ENCODE measurements at places on chromosomes 1 and 21. TPM values are rescaled to one million over a fixed set of nuclear protein-coding genes. Genes with fewer than 3 reads are reported as not detected.

BSND gene
- not detected for total RNA-seq

G0S2 gene
- total RNA-seq, result 105 TPM

PYHIN1 gene
- total RNA-seq, result not detected

DENND2C gene
- total RNA-seq, result 13.0 TPM

GUCA2B gene
- total RNA-seq, result not detected

C1orf115 gene
- total RNA-seq, result 1.9 TPM

AKNAD1 gene
- 0.19 TPM for total RNA-seq

TSSK3 gene
- total RNA-seq, result not detected

GPR37L1 gene
- total RNA-seq, result 0.07 TPM

CR1L gene
- total RNA-seq, result not detected

KCNT2 gene
- total RNA-seq, result not detected

GPX7 gene
- total RNA-seq, result 4.3 TPM

DIO1 gene
- total RNA-seq, result 0.35 TPM

GNG4 gene
- total RNA-seq, result 0.05 TPM

USP21 gene
- total RNA-seq, result 10.2 TPM

SELP gene
- total RNA-seq, result not detected

C1orf94 gene
- total RNA-seq, result not detected

OR10Z1 gene
- total RNA-seq, result not detected

TPTE gene
- not detected for total RNA-seq

MPL gene
- not detected for total RNA-seq

SPRR5 gene
- 0.71 TPM for total RNA-seq

MAP3K7CL gene
- total RNA-seq, result 1.7 TPM

FCMR gene
- 0.05 TPM for total RNA-seq

GBP6 gene
- total RNA-seq, result 75.2 TPM

C4BPB gene
- not detected for total RNA-seq

MCOLN2 gene
- total RNA-seq, result 0.78 TPM

NCF2 gene
- 34.7 TPM for total RNA-seq

LAMC1 gene
- 124 TPM for total RNA-seq

VPS26C gene
- total RNA-seq, result 38.0 TPM

COL24A1 gene
- total RNA-seq, result not detected

NRDC gene
- 58.6 TPM for total RNA-seq

VAV3 gene
- 7.3 TPM for total RNA-seq

OPTC gene
- not detected for total RNA-seq

TMEM269 gene
- 0.05 TPM for total RNA-seq

DFFA gene
- total RNA-seq, result 46.9 TPM

C1orf185 gene
- total RNA-seq, result not detected

PROK1 gene
- total RNA-seq, result not detected

LMOD1 gene
- total RNA-seq, result not detected

LRRC53 gene
- total RNA-seq, result not detected

ARHGEF11 gene
- 14.8 TPM for total RNA-seq

MIA3 gene
- 15.1 TPM for total RNA-seq
